ENCODE measurements at places on chromosomes 1 and 21.

DNA sequence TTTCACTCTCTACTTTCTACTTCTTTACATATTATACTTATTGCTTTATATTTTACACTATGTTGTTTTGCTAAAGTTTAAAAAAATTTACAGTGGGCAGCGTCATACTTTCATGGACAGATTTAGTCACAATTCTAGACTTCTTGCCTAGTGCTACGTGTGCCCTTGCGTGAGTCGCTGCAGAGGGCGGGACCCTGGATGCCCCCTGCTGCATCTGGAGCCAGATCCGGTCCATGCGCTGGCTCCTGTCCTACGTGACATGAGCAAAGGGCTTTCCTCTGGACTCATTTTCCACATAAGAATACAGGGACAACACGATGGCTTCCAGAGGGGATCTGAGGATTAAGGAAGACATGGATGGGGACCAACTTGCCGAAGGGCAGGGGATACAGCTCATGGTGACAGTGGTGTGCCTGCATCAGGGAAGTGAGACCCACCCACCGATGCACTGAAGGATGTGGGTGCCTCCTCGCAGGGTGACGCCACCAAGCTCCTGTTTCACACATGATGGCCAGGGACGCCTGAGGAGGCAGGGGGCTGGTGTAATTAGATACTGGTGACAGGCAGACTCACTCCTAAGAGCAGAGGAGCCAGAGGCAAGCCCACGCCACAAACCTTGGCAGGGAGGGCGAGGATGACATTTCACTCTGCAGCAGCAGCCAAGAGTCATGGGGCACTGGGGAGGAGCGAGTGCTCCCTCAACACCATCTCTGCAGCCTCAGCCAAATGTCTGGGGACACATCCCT lies 86.6 kb downstream of the DMRTB1 start:
- DNase-seq = peak; percentile 39

DNA sequence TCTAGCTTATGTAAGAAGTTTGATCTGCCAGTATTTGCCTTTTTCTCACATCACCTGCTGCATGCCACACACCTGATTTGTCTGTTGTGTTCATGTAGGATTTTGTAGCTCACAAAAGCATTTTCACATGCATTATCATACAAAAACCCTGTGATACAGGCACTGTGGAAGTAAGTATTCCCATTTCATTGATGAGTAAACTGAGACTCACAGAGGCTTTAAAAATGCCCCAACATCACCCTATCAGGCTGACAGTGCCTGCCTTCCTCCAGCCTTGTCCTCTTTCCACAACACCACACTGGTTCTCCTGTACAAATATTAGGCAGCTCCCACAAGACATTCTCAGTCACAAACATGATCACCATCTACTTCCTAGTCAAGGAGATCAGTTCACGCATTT lies 85.9 kb upstream of the UBE2U start:
- no peak for DNase-seq

- peak; percentile 40 for DNase-seq
These were observed 33.3 kb downstream of the MATN1 start for GRCh38 chr1:30689901-30690645.

DNA sequence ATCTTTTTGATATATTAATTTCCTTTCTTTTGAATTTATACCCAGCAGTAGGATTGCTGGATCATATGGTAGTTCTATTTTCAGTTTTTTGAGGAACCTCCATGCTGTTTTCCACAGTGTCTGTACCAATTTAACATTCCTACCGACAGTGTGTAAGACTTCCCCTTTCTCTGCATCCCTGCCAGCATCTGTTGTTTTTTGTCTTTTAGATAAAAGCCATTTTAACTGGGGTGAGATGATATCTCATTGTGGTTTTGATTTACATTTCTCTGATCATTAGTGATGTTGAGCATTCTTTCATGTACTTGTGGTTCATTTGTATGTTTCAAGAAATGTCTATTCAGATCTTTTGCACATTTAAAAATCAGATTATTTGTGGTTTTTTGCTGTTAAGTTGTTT lies 62.4 kb upstream of the STUM start:
- DNase-seq = no peak

- DNase-seq = no peak
These were observed 10.1 kb upstream of the RNF2 start for GRCh38 chr1:185035258-185035657.

DNA sequence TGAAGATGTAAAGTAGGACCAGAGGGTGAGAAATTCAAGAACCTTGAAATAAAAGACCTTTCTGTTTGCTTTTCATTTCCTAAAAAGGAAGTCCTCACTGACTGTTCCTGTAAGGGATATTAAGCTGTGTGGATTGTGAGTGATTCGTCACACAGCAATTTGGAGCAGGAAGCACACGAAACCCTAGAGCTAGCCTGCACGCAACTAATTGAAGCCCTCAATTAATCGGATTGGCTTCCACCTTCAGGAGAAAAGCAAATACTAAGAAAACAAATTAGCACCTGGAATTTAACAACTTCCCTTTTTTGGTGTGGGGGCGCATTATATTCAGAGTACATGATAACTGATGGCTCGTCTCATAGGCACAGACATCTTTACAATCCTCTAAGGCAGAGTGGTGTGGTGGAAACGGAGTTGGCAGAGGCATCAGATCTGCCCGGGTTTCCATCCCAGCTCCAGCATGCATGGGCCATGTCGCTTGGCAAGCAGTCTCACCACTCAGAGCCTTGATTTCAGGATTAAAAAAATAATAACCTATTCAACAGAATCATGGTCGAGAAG lies 95.2 kb downstream of the KCNJ15 start:
- DNase-seq = no peak

DNA sequence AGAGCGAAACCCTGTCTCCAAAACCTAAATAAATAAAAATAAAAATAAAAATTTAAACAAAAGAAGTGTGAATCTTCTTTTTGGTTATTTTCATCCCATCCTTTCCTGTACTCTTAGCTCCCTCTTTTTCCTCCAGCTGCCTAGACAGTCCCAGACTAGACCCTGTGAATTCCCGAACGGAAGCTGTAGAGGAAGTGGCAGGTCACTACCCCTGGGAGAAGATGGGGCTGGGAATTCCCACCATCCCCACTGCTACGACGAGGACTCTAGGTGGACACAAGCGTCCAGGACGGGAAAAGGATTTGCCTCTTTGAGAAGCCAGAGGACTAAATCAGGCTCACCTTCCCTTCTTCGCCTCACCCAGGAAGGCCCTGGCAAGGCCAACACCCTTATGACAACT lies 12.6 kb downstream of the RHBDL2 start:
- no peak for DNase-seq
